ENCODE measurements at places on chromosomes 13 and 19. TPM values are rescaled to one million over a fixed set of nuclear protein-coding genes. Genes with fewer than 3 reads are reported as not detected.

Gene TNNI3
- 9.4 TPM for total RNA-seq

Gene KLK12
- total RNA-seq = not detected

Gene ICAM3
- 10.1 TPM for total RNA-seq

GRCh38 chr13:43464578-43465264, 322.1 kb downstream of the ENOX1 start:
- no peak for DNase-seq
- H3K4me3 ChIP-seq = no peak overlapping the region
- peak overlapping the region; percentile 62 for H3K27ac ChIP-seq

- no peak for DNase-seq
- H3K4me1 ChIP-seq = no peaks in the 10 kb centered on the region
- H3K4me3 ChIP-seq = no peak overlapping the region
- no peak overlapping the region for H3K27ac ChIP-seq
Measured at GRCh38 chr19:42693760-42694350, 46.4 kb downstream of the PSG3 start.

Gene NXNL1
- 0.46 TPM for total RNA-seq

Gene C13orf42
- not detected for total RNA-seq

DNA sequence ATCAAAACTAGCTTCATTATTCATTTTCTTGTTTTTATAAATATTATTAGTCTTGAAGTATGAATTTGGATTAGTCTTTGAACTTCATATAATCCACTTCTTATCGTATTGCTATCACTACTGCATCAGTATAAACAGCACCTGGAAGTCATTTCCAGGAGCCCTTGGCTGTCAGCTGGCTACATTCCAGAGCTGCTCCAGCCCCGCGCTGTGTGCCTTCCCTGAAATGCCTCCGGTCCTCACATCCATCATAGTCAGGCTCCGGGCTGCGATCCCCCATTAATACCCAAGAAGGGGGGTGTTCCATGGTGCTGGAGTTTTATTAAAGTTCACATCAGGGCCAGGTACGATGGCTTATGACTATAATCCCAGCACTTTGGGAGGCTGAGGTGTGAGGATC, 124.3 kb upstream of the GJB6 start:
- H3K4me3 ChIP-seq = no peak overlapping the region
- no peak for DNase-seq
- H3K27me3 ChIP-seq = no peaks in the 10 kb centered on the region
- H3K4me1 ChIP-seq = no peaks in the 10 kb centered on the region
- no peak overlapping the region for H3K27ac ChIP-seq

DNA sequence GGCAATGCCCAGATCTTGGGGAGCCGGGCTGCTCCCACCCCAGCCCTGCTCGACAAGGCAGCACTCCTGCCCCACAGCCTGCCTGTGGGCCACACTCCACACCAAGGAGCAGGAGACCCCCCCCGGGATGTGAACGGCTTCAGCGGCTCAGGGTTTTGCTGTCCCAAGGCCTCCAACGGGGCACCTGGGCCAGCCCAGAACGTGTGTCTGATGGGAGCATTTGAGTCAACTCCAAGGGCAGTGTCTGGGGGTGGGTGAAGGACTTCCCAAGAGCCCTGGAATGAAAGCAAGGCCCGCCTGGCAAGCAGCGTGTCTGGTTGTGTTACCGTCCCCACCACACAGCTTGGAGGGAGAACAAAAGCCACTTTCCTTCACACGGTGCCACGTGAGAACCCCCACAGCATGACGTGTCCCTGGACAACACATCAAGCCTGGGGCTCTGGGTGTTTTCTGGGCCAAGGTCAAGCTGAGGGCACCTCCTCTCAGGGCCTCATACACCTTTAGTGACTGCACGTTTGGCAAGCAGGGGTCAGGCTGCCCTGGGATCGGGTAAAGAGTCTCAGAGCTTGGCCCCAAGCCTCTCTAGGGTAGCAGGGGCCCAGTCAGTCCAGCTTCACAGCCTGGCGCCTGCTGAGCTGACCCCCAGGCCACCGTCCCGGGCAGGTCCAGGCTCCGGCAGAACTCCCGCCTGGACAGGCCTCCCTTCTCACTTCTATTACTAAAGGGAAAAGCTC, 6.0 kb downstream of the C13orf46 start:
- no peak overlapping the region for H3K4me3 ChIP-seq
- DNase-seq = peak; percentile 48
- H3K36me3 ChIP-seq = no peaks in the 10 kb centered on the region
- no peak overlapping the region for H3K27ac ChIP-seq
- H3K27me3 ChIP-seq = no peaks in the 10 kb centered on the region

GRCh38 chr19:30692879-30693503, 320.8 kb downstream of the ZNF536 start:
- H3K27ac ChIP-seq = no peak overlapping the region
- no peak for DNase-seq
- H3K36me3 ChIP-seq = no peaks in the 10 kb centered on the region
- H3K4me1 ChIP-seq = peaks cover 2% of the 10 kb centered on the region
- H3K4me3 ChIP-seq = peak overlapping the region; percentile 30

GRCh38 chr13:43309311-43309710, 285.9 kb downstream of the DNAJC15 start:
- no peak for DNase-seq
- no peak overlapping the region for H3K27ac ChIP-seq
- no peaks in the 10 kb centered on the region for H3K36me3 ChIP-seq
- no peaks in the 10 kb centered on the region for H3K27me3 ChIP-seq

GRCh38 chr19:17797424-17798201, 2.7 kb downstream of the B3GNT3 start:
- H3K36me3 ChIP-seq = no peaks in the 10 kb centered on the region
- peaks cover 59% of the 10 kb centered on the region for H3K27me3 ChIP-seq
- H3K27ac ChIP-seq = no peak overlapping the region
- no peak for DNase-seq
- H3K4me3 ChIP-seq = no peak overlapping the region

GRCh38 chr19:28642787-28643683, 569.9 kb downstream of the UQCRFS1 start:
- no peak for DNase-seq
- no peaks in the 10 kb centered on the region for H3K36me3 ChIP-seq
- H3K27me3 ChIP-seq = no peaks in the 10 kb centered on the region
- no peak overlapping the region for H3K27ac ChIP-seq
- no peak overlapping the region for H3K4me3 ChIP-seq

All from psoas muscle (tissue), 8 donors.